ENCODE measurements at places on chromosomes 1 and 21. TPM values are rescaled to one million over a fixed set of nuclear protein-coding genes. Genes with fewer than 3 reads are reported as not detected.

DNA sequence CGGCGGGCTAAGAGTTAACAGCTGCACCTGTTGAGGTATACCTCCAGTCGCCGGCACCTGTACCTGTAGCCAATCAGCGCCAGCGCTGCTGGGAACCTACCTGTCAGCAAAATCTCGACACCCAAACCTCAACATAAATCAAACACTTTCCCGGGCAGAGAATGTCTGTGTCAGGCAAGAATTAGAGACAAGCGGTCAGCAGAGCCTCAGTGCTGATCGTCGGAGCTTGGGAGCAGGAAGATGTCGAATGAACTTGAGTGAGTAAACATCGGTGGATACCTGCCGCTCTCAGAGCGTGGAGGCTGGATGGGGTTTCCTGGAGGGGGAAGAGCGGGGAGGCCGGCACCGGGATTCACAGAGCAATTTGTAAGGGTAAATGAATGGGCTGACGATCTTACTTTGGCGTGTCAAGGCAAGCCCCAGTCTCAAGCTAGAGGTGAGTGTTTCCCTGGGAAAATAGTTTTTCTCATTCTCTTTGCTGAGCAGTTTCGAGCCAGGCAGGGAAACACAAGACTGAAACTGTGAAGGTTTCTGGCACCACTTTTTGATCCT, at the start of gene GRHL3:
TSS of gene GRHL3 (plus strand) at position 46 of the 552 bp plus-strand sequence. CDS start at position 241, 195 bp downstream.
- peak; percentile 64 for DNase-seq

GRCh38 chr1:180415236-180415848, 87.0 kb downstream of the ACBD6 start:
- DNase-seq = no peak

DNA sequence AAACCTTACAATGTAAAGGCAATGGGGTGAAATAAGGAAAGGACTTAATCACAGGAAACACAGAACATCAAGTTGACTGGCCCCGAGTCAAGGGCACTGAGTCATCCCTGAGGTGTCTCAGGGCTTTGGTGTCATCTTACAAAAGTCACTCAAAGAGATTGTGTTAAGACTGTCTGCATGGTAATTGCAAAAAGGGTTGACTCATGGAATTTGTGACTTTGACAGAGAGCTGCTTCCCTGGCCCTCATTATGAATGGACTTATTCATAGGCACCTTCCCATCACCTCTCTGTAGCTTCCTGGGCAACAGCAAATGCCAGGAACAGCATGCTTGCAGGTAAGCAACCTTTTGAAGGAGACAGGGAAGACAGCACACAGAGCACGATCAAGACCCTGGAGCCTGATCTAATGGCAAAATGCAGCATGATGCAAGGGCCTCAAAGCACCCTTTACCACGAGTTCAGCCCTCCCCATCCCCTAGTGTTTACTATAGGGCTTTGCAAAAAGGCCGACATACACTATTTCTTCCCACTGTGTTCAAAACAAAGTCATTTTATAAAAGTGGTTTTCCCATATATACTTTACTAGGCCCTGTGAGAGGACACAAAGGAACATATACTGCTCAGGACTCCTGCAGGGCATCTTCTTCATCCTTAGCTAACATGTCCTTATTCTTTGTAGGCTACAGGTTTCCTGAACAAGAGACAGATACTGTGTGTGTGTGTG, 17.1 kb downstream of the ZP4 start:
- no peak for DNase-seq

DNA sequence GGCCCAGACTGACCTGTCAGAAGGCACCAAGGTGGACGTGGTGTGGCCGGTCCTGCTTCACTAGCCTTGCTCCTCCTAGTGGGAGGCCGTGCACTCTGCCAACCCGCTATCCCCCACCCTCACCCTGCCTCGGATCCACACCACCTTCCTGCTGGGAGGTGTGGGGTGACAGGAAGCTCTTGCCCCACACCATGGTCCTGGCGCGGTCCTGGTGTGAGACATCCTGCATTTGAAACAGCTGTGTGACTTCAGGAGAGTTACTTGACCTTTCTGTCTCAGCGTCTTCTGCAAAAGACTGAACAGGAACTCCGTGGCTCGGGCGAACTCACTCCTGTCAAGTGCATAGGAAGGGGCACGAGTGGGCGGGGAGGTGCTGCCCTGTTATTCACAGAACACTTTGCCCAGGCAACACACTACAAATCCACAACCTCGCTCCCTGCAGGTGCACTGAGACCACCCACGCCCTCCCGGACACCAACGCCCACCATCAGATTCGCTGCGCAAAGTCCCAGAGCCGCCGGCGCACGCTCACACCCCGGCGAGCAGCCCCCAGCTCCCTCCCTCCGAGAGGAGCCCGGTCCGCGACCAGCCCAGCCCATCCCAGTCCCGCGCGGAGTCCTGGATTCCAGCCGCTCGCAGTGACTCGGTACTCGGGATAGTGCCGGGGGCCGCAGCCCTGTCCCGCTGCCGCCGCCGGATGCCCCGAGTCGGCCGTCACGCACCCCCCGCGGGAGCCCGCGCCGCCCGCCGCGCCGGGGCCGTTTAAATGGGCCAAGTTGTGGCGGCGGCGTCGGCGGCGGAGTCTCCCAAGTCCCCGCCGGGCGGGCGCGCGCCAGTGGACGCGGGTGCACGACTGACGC, at the start of gene SAMD11:
TSS of gene SAMD11 (plus strand) at position 793 of the 860 bp plus-strand sequence. CDS start 509 bp downstream, outside the sequence.
- DNase-seq = peak; percentile 85

DNA sequence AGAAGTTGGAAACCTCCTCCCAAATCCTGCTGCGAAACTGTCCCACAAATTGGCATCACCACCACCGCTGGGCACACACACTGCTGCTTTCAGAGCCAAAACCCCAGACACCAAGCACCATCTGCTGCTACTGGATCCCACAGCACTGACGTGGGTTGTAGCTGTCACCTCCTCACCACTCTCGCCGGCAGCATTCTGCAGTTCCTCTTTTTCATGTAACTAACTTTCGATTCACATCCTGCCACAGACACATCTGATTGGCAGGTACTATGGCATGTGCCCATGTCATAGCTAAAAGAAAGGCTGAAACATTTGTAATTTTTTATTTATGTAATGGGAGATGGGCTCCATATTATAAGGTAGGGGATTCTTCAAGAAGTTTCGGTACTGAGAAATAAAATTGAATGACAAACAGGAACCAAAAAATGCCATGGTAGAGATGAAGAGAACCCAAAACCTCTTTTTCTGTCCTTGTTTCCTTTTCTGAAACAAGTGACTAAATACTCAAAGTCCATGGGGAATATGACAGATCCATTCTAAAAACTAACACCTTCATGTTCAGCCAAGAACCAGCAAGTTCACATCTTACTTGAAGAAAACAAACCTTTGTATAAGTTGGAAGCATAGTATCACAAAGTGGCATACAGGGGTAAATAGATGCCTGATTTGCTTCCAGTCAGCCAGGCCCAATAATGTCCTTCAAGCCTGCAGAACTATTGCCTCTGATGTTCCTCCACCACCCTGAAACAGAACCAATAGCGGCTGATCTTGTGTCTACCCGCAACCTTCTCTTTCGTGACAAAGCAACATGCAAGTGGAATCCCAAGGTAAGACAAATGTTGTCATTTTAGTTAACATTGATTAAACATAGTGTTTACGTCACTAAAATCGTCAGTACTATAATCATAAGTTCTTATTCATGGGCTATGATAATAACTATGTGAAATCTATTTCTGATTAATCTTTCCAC, 26.6 kb upstream of the RGS13 start:
- DNase-seq = peak; percentile 85

DNA sequence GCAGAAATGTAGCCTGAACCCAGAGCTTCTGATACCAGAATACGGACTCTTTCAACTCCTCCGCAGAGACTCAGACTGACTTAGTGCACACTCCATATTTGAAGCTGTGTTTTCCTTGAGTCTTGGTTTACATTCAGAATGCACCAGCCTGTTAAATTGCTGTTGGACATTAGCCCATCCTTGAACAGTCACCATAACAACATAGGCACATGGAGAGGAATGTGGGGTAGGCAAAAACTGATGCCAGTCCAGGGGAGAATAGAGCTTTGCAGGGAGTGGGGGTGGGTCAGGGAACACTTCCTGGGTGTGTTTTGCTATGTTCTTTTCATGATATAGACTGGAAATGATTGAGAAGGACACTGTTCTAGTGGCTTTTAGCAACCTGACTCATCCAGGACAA, 76.3 kb upstream of the CACNA1E start:
- DNase-seq = no peak

DNA sequence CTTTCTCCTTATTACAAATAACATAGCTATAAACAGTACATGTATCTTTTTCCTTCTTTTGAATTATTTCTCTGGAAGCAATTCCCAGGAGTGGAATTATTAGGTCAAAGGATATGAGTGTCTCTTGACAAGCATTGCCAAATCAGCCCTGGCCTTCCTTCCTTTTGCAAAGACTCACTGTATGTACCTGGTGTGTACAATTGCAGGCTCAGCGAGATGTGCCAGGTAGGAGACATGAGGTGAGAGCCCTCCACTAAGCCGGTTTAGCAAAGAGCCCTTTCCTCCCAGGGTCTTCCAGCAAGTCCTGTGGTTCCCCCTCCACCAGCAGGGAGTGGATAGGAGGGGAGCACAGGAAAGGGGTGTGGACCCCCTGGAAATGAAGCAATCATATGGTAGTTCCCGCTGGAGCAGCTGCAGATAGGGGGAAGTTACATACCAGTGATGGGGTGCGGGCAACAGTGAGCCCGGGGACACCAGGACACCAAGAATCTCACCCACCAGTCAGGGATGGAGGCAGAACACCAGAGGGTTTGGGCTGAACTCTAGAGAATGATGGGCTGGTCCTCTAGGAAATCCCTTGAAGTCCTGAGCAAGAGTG, 18.3 kb downstream of the RCSD1 start:
- DNase-seq = no peak

GRCh38 chr21:44904141-44904923, 16.4 kb downstream of the ITGB2 start:
- DNase-seq = no peak

- DNase-seq = peak; percentile 54
Observed at GRCh38 chr1:221840511-221841243, 98.8 kb upstream of the DUSP10 start.

- DNase-seq = no peak
Observed at GRCh38 chr1:176853503-176853902, 311.0 kb downstream of the ASTN1 start.

GRCh38 chr1:29195881-29196291, 14.2 kb upstream of the SRSF4 start:
- no peak for DNase-seq

GRCh38 chr21:46048926-46049889, 48.7 kb upstream of the COL6A2 start:
- no peak for DNase-seq

- no peak for DNase-seq
Observed at GRCh38 chr1:109197158-109198042, 16.3 kb upstream of the SARS1 start.

- no peak for DNase-seq
Observed at GRCh38 chr1:101992821-101993575, 3.7 kb downstream of the OLFM3 start.

- no peak for DNase-seq
Observed at GRCh38 chr1:156953571-156953970, 33.1 kb downstream of the LRRC71 start.

DNA sequence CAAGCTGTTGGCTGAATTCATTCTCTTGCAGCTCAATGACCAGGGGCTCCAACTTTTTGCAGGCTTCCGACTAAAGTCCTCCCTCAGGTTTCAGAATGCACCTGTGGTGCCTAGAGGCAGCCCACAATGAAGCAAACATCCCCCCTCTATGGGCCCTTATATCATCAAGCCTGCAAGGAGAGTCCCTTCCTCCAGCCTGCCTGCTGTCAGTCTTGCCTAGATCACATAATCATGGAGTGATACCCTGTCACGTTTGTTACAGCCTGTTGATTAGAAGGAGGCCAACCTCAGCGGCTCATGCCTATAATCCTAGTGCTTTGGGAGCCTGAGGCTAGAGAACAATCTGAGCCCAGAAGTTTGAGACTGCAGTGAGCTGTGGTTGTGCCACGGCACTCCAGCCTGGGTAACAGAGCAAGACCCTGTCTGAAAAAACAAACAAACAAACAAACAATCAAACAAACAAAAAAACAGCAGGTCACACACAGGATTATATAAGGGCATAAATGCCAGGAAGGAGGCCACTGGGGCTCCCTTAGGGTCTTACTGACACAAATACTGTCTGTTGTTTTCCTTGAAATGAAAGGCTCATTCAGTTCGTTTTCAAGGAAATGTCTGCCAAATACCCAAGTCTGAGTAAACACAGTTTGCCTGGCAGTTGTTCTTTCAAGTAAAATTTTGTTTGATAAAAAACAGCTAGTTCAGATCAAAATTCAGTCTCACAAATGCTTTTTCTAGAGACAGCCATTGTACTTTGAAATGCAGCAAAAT, 4.7 kb upstream of the SPRR3 start:
- no peak for DNase-seq

DNA sequence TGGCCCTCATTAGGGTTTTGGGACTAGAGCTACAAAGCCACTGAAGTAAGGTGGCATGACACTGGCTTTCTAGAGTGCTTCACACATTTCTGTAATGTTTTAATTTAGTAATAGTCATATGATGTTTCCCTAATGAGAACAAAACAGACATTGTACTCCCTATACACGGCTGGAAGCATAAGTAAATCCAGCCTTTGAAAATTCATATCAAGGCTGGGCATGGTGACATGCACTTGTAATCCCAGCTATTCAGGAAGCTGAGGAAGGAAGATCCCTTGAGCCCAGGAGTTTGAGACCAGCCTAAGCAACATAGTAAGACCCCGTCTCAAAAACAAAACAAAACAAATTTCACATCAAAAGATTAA, 7.4 kb downstream of the USP48 start:
- no peak for DNase-seq

DNA sequence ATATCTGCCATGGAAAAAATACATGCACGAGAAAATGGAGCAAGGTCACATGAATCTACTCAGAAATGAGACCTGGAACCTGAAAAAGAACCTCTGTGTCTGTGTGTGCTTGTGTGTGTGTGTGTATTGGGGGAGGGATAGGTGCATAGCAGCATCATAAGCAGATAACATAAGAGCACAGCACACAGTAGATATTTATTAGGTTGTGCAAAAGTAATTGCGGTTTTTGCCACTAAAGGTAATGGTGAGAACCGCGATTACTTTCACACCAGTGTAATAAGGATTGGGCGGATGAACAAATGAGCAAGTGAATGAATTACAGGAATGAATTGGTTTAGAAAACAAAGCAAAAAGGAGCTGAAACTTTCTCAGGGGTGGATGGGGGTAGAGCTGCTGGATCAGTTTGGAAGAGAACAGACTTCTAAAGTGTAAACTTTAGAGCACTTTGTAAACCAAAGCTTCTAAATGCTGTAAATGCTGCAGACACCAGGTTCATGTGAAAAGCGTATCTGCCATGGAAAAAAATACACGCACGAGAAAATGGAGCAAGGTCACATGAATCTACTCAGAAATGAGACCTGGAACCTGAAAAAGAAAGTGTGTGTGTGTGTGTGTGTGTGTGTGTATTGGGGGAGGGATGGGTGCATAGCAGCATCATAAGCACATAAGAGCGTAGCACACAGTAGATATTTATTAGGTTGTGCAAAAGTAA, 156.9 kb downstream of the TOMM20 start:
- peak; percentile 72 for DNase-seq

- no peak for DNase-seq
Observed at GRCh38 chr1:38860454-38860795, 853 bp upstream of the RRAGC start.

- DNase-seq = no peak
Observed at GRCh38 chr1:35053433-35053832, 21.7 kb upstream of the ZMYM6 start.

The DYRK1A gene
- total RNA-seq = 64.9 TPM

The RNF186 gene
- total RNA-seq = not detected

The YIPF1 gene
- total RNA-seq = 15.6 TPM

The GPR153 gene
- 1.7 TPM for total RNA-seq
